Omental fat pad (tissue), 4 donors: ENCODE measurements at places on chromosomes 5 and 9.

DNA sequence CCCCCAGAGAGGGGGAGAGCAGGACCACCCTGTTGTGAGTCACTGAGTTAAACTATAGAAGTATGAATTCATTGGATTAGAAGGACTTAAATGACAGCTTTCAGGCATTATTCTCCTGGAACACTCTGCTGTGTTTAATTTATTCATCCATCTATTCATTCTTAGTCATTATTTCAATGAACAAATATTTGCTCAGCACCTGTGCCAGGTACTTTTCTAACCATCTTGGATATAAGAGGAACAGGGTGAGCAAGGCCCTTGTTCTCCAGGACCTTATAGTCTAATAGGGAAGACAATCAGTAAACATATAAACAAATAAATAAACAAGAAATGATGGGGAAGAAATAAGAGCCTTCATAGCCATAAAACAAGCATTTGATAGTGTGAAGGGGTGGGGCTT lies 483.9 kb upstream of the BRINP1 start:
- DNase-seq = no peak

DNA sequence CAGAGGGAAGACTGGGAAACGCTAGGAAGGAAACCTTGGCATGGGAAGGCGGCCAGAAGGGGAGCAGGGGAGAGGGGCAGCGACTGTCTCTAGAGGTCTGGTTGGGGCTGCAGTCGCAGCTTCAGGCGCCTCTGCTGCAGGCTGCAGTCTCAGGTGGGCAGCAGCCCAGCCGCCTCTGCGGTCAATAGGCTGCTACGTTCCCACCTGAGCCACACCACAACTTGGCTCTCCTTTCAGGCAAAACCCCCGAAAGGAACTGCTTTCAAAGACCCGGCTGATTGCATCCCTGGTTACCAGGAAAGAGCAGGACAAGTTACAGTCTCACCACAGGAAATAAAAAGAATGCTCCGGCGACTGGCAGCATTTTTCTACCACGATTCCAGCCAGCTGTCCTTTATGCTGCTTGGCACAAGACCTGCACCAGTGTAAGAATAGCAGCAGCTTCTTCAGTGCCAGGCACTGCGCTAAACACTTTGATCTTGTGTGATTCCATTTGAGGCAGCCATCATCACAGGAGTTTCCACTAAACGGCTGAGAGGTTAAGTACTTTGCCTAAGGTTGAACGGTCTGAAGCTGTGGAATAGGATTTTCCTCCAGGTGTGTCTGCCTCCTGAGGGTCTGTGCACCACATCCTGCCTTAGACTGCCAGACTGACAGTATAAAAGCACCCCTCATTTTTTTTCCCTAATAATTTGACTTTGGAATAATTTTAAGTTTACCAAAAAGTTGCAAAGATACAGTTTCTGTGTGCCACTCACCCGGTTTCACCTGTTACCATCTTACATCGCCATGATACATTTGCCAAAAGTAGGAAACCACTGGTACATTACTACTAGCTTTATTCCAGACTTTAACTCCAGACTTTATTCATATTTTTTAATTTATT lies 7.5 kb downstream of the RPS14 start:
- DNase-seq = no peak

GRCh38 chr9:25864509-25864908 lies 186.3 kb upstream of the TUSC1 start:
- DNase-seq = no peak

DNA sequence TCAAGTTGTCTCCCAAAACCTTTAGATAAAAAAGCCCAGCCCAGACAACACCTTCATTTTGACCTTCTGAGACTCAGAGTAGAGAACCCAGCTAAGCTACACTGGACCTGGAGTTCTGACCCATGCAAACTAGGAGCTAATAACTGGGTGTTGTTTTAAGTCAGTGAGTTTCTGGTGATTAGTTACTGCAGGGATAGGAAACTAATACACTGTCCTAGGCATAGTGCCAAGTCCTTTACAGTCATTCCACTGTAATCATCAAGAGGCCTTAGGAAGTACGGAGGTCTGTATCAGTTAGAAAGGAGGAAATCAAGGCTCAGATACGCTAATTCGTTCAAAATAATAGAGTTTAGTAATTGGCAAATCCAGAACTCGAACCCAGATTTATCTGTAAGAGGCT lies 197.9 kb downstream of the KCTD16 start:
- no peak for DNase-seq

DNA sequence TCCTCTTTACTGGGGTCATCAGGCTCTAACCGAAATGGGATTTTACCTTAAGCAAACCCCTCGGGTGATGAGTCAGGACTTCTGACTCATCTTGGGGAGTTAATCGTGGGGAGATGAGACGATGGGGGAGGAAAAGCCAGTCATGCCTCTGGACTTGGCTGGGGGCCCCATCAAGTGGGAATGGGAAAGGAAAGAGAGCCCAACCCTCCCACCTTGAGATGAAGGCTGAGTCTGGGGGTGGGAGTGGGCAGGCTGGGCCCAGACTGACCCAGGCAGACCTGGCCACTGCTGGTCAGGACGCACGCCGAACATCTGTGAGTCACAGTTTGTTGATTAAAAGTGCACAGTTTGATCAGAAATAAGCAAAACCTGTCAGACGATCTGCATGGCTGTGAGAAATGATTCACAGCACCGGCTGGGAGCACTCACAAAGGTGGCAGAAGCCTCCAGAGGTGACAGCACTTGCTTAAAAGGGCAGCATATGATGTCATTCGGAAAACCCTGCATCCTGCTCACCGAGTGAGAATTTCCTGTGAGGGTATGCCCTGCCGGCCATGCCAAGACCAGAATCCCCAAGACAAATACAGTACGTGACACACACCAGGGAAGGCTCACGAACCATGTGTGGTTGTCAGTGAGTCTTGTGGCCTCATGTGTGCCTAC lies 50.0 kb upstream of the SLC25A51 start:
- peak; percentile 63 for DNase-seq

GRCh38 chr5:32589942-32590869 lies 4.8 kb downstream of the SUB1 start:
- no peak for DNase-seq

- DNase-seq = no peak
Observed at GRCh38 chr5:128613766-128614165, 75.7 kb upstream of the FBN2 start.

DNA sequence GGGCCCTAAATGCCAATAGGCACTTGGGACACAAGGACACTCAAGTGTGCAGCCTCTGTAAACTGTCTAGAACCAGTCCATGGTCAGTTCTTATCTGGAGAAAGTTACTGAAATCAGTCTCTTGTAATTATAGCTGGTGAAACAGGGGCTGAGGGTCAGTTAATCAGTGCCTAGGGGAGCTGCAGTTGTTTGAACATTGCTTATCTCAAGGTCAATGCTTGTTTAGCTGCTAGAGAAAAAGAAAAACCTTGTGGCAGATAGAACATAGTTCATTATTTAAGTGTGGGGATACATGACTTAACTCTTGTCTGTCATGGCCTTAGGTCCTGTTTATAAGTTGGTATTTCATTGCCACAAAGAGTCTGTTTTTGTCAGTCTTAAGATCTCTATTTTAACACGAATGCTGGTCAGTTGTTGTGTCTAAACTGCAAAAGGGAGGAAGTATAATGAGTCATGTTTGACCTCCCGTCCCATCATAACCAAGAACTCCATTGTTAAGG lies 108.0 kb downstream of the STARD4 start:
- no peak for DNase-seq

GRCh38 chr9:18077941-18078678 lies 395.8 kb upstream of the ADAMTSL1 start:
- DNase-seq = no peak

GRCh38 chr5:320524-321229 lies 837 bp upstream of the AHRR start:
- no peak for DNase-seq

- DNase-seq = no peak
Observed at GRCh38 chr5:143738417-143739401, 73.3 kb upstream of the HMHB1 start.

DNA sequence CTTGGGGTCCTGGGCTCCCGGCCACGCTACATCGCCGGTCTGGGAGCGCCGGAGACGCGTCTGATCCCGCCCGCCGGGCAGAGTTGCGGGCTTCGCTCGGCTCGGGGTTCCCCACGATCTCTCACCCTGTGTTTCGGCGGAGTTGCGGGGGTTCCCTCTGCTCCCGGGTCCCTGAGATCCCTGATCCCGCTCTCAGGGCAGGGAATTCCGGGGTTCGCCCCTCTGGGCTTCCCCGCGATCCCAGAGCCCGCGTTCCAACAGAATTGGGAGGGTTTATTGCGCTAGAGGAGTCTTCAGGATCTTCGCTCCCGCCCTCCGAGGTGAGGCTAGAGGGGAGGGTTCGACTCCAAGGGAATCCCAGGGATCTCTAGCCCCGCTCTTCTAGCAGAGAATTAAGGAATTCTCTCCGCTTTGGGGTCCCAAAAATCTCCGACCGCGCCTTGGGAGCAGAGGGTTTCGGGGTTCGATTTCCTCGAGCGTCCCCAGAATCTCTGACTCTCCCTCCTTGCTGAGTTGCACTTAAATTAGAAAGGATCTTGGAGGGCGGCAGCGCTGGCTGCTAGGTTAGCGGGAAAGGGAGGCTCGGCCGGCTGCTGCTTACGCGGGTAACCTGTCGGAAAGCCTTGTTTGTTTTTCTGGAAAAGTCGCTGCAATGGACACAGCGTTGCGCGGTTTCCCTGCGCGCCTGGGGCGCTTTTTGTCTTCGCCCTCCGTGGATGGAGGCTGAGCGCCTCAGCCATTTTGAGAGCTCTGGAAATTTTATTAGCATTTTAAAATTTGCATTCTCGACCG lies 1.3 kb downstream of the DMRT1 start:
- DNase-seq = no peak

- no peak for DNase-seq
Observed at GRCh38 chr5:142798099-142798770, 28.1 kb downstream of the ARHGAP26 start.

DNA sequence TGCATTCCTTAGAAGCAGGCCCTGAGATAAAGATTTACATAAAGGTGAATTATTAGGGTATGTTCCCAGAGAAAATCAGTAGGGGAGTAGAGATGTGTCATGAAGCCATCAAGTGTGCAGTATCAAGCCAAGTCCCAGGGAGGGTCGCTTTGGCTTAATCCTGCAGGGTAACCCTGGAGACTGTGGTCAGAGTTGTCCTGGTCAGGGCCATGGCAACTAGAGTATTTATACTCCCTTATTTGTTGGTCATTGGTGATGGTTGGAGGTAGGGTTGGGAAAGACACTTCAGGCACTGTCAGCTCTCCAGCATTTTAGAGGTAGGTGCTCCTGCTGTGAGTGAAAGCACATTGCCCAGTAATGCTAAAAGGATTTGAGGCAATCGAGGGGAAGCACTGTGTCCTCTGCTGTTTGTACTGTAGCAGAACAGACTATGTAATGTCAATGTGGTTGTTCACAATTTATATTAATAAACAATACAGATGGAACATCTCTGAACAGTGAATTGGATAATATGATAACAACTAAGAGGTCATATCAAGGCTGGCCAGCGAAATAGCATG lies 108.9 kb downstream of the GDNF start:
- no peak for DNase-seq

- DNase-seq = no peak
Observed at GRCh38 chr5:50724-51499, 41.1 kb upstream of the PLEKHG4B start.

DNA sequence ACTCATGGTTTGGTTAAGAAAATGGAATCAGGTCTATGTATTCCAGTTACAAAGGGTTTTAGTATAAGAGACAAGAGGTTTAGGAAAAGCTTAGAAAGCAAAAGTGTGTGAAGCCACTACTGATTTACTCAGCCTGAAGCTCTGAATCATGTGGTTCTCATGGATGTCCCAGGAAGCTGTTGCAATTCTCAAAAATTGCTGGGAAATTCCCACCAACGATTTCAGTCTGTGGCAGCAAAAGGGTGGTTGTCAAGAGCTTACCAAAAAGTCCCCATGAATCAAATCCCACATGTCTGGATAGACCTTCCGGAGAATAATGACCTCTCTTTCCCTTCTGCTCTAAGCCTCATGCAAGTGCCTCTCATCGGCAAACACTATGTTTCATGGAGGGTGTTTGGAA lies 929.9 kb downstream of the TLE4 start:
- DNase-seq = no peak

- no peak for DNase-seq
Observed at GRCh38 chr9:109132567-109133021, 12.8 kb upstream of the TMEM245 start.

GRCh38 chr5:180136630-180137381 lies 65.2 kb upstream of the RNF130 start:
- DNase-seq = peak; percentile 9

DNA sequence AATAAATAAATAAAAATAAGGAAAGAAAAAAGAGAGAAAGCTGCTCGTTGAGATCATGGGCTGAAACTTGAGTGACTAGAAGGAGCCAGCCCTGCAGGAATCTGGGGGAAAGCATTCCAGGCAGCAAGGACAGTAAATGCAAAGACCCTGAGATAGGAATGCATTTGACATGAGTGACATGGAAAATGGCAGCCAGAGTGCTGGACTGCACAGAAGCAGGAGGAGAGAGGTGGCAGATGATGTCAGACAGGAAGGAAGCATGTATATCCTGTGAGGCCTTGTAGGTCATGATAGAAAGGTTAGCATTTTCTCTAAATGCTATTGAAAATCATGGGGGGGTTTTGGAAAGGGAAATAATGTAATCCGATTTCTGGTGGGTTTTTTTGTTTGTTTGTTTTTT lies 29.1 kb downstream of the ADRA1B start:
- no peak for DNase-seq

DNA sequence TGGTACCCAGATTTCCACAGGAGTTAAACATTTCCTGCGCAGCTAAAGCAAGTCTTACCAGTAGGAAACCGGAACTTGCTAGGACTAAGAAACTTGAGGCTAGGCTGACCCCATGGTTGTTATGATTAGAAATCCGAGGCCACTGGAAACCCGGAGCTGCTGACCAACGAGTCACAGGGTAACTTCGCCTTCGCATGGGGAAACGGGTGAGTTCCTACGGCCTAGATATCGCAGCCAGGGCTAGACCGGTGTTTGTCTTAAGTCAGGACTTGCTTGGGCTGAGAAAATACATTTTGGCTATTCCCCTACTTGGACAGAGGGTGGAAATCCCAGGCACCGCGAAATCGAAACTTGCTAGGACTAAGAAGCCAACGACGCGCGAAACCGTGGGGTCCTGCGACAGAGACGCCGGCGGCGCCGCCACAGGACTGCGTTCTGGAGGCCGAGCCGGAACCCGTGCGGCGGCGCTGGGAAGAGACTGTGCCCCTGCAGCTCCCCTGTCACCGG lies 1.6 kb upstream of the ANXA2R start:
- DNase-seq = no peak

GRCh38 chr9:104572612-104573011 lies 3.6 kb downstream of the OR13C8 start:
- DNase-seq = no peak

DNA sequence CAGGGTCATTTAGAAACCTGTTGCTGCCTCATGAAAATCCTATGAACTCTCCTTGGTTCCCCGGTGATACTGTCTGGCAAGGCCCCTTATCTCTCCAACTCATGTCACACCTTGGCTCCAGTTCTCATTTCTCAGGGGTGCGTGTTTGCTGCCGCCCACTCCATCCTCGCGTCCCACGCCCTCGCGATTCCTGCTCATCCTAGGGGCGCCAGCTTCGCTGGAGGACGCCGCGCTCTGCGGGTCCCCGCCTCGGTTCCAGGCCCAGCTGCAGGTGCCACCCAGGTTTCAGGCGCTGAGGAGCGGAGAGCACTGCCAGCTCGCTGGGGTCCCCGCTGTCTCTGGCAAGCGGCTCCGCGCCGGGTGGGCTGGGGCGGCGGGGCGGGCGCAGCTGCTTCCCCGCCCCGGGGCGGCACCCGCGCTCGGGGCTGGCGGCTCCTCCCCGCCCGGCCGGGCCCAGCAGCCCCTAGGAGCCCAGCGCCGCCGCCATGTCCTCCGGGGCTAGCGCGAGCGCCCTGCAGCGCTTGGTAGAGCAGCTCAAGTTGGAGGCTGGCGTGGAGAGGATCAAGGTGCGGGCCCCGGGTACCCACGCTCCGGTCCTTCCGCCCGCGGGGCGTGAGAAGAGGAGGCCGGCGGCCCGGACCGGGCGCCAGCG lies at the start of gene GNG10:
TSS of gene GNG10 (plus strand) at position 456 of the 652 bp plus-strand sequence. CDS start at position 486, 30 bp downstream.
- peak; percentile 23 for DNase-seq
